Fibroblast of villous mesenchyme (primary cell): ENCODE measurements at places on chromosomes 6 and 20. TPM values are rescaled to one million over a fixed set of nuclear protein-coding genes. Genes with fewer than 3 reads are reported as not detected.

DNA sequence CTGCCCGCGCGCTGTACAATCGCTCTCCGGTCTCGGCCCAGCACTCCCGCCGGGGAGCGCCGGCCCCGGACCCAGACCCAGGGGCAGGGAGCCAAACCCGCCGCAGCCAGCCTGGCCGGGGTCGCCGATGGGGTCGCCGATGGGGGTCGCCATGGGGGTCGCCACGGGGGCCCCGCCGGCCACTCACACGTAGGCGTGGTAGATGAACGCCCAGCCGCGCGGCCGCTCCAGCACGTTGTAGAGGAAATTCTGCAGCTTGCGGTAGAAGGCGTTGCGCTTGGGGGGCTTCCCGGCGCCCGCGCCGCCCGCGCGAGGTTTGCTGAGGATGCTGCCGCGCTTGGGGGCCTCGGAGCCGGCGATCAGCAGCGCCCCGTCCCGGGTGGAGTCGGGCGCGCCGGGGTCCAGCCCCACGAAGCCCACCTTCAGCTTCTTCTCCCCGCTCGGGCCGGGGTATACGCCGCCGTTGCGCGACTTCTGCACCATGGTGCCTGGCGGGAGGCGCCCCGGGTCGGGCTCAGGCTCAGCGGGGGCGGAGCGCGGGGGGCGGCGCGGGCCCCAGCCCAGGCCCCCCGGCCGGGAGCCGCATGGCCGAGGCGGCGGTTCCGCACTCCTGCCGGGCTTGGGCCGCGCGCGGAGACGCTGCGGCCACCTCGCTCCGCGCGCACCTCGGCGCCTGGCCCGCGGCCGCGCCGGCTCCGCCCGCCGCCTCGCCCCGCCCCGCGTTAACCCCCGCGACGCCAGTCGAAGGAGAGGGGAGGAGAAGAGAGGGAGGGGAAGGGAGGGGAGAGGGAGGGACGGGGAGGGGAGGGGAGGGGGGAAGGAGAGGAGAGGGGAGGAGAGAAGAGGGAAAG, at the start of gene KCNQ2:
Gene KCNQ2, minus strand, starts transcription at position 675 of the 851 bp plus-strand sequence. Its CDS starts 192 bp downstream, at position 483.
- DNase-seq = no peak

GRCh38 chr20:60297649-60298048, 339.4 kb downstream of the CDH26 start:
- no peak for DNase-seq

DNA sequence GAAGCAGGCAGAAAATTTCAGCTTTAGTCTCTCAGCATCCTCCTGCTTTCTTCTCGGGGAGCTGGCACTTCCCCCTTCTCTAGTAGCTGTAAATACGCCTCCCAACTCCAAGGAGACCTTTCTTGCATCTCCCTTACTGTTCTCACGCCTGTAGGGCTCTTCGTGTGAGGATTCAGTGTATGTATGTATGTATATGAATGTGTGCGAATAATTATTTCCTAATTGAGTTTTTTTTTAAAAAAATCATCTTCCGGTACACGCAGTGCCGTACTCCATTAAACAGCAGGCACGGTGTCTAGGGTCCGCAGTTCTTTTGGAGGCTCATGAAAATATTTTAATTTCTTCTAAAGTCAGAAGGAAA, 85.4 kb downstream of the HFE start:
- DNase-seq = peak; percentile 64

GRCh38 chr20:34343458-34344211, 19.4 kb upstream of the ITCH start:
- DNase-seq = no peak

GRCh38 chr20:45289942-45290676, 16.5 kb upstream of the RBPJL start:
- no peak for DNase-seq

GRCh38 chr6:138538390-138539031, 39.2 kb upstream of the NHSL1 start:
- peak; percentile 58 for DNase-seq

The KCNK17 gene
- total RNA-seq = not detected in 2 replicates

The SAPCD1 gene
- total RNA-seq = 0.43 and 1.3 TPM in 2 replicates

The ZNF343 gene
- 10.4 and 11.3 TPM in 2 replicates for total RNA-seq

The C6orf118 gene
- not detected in 2 replicates for total RNA-seq
